Hematopoietic multipotent progenitor cell treated with erythropoietin and hydrocortisone succinate and interleukin-3 and kit ligand, for 4 days (in vitro differentiated cells): ENCODE measurements at places on chromosomes 1 and 21.

DNA sequence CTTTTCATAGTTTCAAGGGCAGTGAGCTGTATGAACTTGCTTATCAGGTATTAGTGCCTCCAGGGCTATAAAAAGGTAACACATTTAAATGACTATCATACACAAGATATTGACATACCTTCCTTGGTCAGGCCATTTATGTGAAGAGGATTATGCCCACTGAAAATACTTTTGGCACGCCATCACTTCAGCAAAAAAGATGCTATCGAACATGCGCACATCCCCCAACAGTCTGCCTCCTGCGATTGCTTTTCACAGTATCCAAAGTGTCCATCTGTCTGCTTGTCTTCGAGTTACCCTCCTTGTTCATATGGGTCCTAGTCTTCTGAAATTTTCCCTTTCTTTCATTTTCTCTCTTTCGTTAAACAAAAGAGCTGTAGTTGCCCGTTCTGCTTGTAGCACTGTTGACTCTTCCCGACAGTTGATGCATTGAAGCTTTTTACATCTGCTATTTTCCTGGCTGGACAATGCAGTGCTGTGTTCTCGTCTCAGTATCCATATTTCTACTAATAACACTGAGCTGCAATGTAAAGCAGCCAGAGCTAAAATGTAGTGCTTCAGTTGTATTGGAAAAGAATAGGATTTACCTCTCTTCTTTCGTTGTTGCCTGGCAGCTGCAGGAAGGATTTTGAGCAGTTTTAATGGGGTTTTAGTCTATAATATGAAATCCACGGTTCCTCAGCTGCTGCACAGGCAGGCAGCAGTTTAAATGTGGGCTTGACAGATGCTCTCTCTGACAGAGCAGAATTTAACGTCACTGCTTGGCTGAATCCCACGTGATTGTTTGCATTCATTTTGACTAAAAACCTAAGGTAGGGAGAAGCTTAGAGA lies at the start of gene B3GALT2:
Gene B3GALT2 (minus strand): TSS at position 713 of the 831 bp plus-strand sequence. CDS start 5,051 bp downstream, outside the sequence.
- peak; percentile 58 for DNase-seq

GRCh38 chr1:204152310-204153044 lies 633 bp upstream of the ETNK2 start:
- no peak for DNase-seq

GRCh38 chr1:115577513-115577912 lies 64.3 kb upstream of the VANGL1 start:
- no peak for DNase-seq

DNA sequence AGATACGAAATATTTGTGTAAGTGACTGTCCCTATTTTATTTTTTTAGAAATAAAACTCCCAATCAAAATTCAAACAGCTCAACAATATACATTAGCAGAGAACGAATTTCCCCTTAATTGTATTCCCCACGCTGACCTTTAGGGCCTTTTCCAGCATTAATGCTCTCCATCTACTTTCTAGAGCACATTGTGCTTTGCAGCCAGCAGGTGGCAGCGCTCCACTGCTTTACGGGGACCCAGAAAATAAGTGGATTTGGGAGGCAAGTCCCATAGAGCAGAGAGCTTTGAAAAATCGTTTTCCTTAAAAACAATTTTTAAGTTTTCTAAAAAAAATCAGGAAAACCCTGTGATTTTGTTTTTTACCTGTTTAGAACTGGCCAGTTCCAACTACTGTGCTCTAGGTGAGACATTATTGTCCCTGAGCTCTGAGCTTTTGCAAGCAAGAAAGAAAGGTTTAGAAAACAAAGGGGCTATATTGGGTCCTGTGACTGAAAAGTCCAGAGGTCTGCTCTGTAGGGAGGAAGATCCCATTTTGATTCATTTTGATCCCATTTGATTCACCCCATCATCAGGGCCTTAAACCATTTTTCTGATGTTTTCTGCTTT lies 144.4 kb upstream of the ZNF644 start:
- DNase-seq, result peak; percentile 83

DNA sequence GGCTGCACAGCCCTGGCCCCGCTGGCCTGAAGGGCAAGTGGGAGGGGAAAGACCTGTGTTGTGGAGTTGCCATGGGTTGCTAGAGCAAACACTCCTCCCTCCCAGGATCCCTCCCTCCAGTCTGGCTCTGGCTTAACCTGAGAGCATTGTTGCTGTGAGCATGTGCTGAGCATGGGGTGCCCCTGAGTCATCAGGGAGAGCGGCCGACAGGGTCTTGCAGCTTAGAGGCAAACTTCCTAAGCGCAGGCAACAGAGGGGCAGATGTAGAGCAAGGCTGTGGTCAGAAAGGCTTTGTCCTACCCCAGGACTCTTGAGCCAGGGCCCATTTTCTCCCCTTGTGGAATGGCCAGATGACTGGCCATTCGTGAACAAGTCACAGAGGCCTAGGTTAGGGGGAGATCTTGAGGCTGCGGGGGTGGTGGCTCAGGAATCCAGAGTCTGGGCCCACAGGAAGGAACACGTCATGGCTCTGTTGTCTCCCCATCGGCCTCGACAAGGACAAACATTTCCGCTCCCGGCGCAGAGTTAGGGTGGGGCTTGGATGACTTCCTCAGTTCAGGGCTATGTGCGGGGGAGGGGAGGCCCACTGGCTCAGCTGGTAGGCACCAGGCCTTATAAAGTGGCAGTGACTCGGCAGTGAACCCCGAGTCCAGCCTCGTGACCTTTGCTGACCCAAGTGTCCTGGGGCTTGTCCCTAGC lies 362 bp upstream of the DYNLT4 start:
- DNase-seq, result peak; percentile 98
